ENCODE measurements at places on chromosomes 16 and 17. TPM values are rescaled to one million over a fixed set of nuclear protein-coding genes. Genes with fewer than 3 reads are reported as not detected.

Gene CCL17
- total RNA-seq, result not detected

Gene CCL22
- total RNA-seq, result not detected

Gene CPHXL2
- not detected for total RNA-seq

Gene CCL23
- total RNA-seq, result not detected

Gene CTRB2
- total RNA-seq, result not detected

Gene TMEM170A
- total RNA-seq, result 13.6 TPM

Gene TBC1D3C
- total RNA-seq, result not detected

Gene SDR42E2
- not detected for total RNA-seq

Gene DPEP3
- not detected for total RNA-seq

Gene ANKRD40CL
- not detected for total RNA-seq

Data from fibroblast of the aortic adventitia (primary cell).